ENCODE measurements at places on chromosomes 3 and 15. TPM values are rescaled to one million over a fixed set of nuclear protein-coding genes. Genes with fewer than 3 reads are reported as not detected.

DNA sequence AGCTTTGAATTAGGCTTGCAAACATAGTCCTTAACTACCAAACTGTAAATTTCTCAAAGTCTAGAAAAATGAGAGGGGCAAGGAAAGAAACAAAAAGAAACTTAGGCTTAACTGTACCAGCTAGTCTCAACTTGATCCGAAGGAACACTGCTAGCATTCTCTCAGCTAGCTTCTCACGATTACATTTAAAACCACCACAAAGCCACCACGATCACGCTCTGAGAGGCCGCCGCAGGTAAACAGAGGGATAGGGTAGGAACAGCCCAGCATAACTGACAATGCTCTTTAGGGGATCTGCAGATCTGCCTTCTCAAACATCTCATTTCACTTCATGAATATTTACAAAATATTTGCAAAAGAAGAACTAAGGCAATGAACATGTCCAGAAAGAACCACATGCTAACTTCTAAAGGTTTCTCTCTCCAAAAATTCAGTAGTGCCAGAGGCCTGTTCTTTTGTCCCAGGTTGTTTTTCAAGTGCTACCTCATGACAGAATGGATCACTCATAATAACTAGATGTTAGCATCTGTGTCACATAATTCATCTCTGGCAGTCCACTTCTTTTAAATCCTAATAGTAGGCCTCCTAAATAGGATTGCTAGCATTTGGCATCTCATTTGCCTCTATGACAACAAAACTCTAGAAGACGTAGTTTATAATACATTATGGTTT, 18.9 kb downstream of the VGLL4 start:
- no peaks in the 10 kb centered on the region for H3K27me3 ChIP-seq
- H3K27ac ChIP-seq, result no peak overlapping the region
- no peak overlapping the region for H3K4me3 ChIP-seq
- no peaks in the 10 kb centered on the region for H3K36me3 ChIP-seq
- no peak for DNase-seq
- H3K4me1 ChIP-seq, result no peaks in the 10 kb centered on the region

- H3K27me3 ChIP-seq, result no peaks in the 10 kb centered on the region
- H3K4me3 ChIP-seq, result no peak overlapping the region
- H3K36me3 ChIP-seq, result no peaks in the 10 kb centered on the region
- H3K27ac ChIP-seq, result no peak overlapping the region
Measured at GRCh38 chr15:26926081-26926480, 44.9 kb upstream of the GABRG3 start.

Gene GOLGA8J
- not detected for total RNA-seq

Gene THSD4
- 85.3 TPM for total RNA-seq

Gene C3orf52
- 1.5 TPM for total RNA-seq

Data from right atrium auricular region (tissue), 2 donors.